ENCODE measurements at places on chromosomes 2 and 18.

DNA sequence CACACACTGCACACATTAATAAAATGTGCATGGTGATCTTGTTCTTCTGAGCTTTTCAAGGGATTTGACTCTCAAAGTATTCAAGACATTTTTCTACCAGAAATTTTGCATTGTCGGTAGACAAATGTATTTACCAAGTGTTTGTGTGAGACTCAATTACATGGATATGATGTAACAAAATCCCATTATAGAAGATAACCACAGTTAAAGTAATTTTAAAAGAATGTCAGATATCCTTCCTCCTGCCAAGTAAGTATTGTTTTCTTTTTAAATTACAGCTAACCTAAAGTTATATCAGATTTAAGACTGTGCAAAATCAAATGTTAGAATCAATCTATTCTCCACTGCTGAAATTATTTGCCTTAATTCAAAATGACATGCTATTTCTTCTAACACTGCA, 1344.5 kb upstream of the CHAC2 start:
- DNase-seq = no peak

- no peak for DNase-seq
Observed at GRCh38 chr2:74921236-74921736, 37.2 kb upstream of the POLE4 start.

- DNase-seq = no peak
Observed at GRCh38 chr2:85924522-85924921, 35.7 kb upstream of the ST3GAL5 start.

- DNase-seq = no peak
Observed at GRCh38 chr2:39732482-39732881, 46.6 kb downstream of the THUMPD2 start.

GRCh38 chr2:11556101-11556806, 22.4 kb downstream of the GREB1 start:
- DNase-seq = no peak

GRCh38 chr2:94958245-94958644, 67.3 kb upstream of the MAL start:
- no peak for DNase-seq
